MG63 (cell line): ENCODE measurements at places on chromosomes 3 and 15. TPM values are rescaled to one million over a fixed set of nuclear protein-coding genes. Genes with fewer than 3 reads are reported as not detected.

DNA sequence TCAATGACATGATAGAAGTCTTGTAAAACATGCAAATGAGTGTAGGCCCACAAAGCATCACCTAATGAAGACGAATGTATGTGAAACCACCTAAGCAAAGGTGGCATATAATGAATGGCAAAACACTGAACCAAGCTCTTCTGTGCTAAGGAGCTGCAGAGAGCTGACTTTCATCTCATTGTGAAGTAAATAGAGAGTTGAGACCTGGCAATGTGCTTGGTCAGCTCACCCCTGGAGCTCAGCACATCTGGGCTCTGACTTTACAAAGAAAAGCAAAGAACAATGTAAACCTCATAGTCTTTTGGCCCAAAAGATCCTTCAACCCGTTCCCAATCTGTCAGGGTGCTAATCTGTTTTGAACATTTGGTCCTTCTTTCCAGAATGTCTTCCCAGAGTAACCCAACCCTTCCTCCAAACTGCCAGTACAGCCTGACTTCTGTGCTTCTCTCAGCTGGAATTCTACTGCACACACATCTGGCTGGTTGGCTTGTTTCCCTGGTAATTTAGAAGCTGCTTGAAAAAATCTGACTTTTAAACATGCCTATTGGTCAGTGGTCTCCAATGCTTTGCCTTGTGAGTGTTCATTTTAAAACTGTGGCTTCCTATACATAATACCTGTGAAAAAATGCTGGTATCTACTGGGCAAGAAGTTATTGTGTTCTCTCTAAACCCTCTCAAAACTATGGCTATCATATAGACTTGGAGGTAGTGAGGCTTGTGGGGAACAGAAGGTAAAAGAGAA is 101.7 kb downstream of the CD200R1L start:
- no peak for DNase-seq

- DNase-seq: no peak
Measured at GRCh38 chr3:26559227-26559626, 63.3 kb upstream of the LRRC3B start.

- DNase-seq: peak; percentile 7
Measured at GRCh38 chr3:165837058-165837525, at the start of gene BCHE. Gene BCHE (minus strand): TSS chr3:165837423. CDS start chr3:165831033, 6,390 bp downstream.

- no peak for DNase-seq
Measured at GRCh38 chr3:82509106-82509842, 747.8 kb upstream of the GBE1 start.

DNA sequence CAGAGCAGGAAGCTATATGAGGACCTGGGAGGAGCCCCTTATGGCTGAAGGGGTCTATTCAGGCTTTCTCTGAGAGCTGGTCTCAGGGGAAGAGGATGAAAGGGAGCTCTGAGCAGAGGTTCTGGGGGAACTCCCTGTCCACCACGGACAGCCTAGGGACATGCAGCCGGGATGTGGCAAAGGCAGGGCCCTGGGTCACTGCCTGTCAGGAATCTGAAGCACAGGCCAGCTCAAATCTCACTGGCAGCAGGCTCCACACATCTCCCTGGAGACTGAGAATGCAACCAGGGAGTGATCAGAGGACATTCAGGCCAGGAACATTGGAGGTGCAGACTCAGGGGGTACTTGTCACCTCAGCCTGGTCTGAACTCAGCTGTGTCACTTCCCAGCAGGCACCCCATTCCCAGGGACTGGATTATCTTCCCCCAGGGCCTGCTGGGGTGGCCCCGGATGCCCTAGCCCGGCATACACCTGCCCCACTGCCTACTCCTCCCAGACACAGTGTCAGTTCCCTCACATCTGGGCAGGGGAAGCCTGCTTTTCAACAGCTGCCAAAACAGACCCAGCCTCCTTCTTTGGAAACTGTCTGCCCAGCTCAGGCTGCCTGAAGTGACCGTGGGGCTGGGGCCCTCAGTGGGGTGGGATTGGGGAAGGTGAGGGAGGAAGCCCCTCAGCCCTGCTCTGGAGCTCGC is 18.3 kb upstream of the SEMA3F start:
- no peak for DNase-seq

- DNase-seq: peak; percentile 92
Measured at GRCh38 chr3:189981668-189982067, 139.0 kb downstream of the P3H2 start.

- DNase-seq: peak; percentile 59
Measured at GRCh38 chr3:8990266-8991215, 27.3 kb upstream of the RAD18 start.

DNA sequence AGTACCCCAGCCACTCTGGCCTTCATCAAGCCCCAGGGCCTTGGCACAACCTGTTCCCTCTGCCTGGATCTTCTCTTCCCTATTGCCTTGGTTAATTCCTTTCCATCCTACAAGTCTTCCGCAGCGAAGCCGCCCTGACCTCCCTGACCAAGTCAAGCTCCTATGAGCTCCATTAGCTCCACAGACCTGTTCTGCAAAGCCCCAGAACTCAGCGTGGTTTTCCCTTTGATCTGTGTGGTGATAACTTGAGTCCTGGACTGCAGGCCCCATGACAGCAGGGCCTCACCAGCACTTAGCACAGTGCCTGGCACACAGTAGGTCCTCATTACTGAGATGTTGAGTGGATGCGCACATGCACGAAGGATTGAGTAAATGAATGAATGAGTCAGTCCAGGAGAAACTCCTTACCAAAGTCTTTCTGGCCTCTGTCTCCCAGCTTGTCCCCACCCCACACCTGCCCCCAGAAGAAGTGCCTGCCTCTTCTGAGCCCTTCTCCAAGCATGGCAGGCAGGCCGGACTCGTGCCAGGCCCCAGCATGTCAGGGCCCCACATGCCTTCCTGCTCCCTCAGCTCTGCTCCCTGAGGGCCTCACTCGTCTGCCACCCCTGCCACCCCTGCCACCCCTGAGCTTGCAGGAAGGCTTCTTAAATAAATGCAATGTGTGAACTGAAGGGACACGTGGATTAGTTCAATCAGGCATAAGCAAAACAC is 6.3 kb downstream of the ANPEP start:
- no peak for DNase-seq

DNA sequence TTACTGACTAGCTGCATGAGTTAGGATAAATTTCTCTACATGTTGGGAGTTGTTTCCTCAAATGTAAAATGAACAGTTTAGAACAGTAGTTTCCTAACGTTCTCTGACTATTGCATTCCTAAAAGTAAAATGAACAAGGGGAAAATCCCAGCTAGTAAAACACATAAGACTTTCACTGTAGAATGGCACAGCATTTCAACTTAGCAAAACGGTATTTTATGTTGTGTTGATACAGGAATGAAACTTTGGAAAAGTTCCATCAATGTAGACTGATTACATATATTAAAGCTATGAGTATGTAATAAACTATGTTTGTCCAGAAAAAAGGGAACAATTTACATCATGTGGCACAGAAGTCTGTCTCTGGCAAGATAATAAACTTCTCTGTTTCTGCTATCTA is 297.4 kb upstream of the EPHA3 start:
- DNase-seq: no peak

DNA sequence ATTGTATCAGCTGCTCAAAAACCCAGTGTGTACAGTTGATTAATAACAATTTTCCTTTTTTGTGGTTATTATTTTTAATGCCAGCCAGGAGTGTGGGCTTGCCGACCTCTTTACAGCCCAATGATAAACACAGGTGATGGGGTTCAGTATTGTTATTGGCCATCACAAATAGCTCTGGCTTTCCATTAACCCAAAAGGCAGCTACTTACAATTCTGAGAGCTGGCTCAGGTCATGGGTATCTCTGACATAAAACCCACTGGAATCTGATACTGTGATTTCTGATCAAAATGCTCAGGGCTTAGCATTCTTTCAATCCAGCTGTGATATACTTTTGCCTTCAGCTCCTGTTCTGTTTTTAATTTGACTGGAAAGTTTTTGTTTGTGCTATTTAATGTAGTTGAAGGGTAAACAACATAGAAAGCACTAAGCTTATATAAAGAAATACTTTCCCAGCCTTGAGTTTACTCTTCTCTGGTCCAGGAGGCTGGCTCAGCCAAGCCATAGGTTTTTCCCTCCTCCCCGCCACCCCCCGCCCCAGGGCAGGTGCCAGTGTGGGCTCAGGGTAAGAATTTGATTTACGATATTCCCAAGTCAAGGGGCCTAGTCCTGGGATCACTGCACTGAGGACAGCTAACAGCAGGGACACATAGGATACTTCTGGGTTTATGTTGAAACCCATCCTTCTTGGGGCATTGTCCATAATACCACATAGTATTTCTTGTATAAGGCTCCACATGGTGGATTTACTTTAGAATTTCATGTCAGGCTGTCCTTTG is 54.0 kb upstream of the MYZAP start:
- no peak for DNase-seq

DNA sequence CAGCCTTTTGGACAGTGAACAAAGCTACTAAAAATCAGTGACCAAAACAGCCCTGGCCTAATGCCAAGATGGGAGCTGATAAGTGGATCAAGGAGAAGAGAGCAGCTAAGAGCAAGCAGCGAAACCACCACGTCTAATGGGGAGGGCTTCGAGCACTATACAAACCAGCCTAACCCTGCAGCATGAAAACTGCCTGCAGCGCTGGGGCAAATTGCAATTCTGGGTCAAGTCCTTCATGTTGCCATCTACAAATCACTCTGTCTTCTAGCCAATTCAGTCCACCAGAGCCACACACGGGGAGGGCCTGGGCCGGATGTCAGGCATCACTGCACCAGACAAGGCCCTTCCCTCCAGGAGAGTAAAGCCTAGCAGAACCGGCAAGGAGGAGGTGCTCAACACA is 30.5 kb upstream of the SPATA12 start:
- no peak for DNase-seq

DNA sequence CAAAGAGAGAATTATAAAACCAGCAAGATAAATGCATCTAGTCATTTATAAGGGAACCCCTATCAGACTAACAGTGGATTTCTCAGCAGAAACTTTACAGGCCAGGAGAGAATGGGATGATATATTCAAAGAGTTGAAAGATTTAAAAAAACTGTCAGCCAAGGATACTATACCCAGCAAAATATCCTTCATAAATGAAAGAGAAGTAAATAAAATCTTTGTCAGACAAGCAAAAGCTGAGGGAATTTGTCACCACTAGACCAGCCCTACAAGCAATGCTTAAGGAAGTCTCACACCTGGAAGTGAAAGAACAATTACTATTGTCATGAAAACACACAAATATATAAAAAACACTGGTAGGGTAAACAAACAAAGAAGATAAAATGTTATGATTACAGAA is 113.4 kb upstream of the FAM3D start:
- no peak for DNase-seq

The CDHR4 gene
- total RNA-seq: 0.10 TPM in 1 of 2 replicates, not detected in the other

The HGD gene
- not detected in 2 replicates for total RNA-seq

The LRRIQ4 gene
- not detected in 2 replicates for total RNA-seq

The ATP13A3 gene
- 76.9 and 103 TPM in 2 replicates for total RNA-seq

The KIF7 gene
- 27.4 and 42.1 TPM in 2 replicates for total RNA-seq

The ZBTB20 gene
- total RNA-seq: 0.54 and 6.5 TPM in 2 replicates

The CADPS gene
- 0.07 and 0.22 TPM in 2 replicates for total RNA-seq
